Neuronal stem cell (in vitro differentiated cells): ENCODE measurements at places on chromosomes 12 and 14.

DNA sequence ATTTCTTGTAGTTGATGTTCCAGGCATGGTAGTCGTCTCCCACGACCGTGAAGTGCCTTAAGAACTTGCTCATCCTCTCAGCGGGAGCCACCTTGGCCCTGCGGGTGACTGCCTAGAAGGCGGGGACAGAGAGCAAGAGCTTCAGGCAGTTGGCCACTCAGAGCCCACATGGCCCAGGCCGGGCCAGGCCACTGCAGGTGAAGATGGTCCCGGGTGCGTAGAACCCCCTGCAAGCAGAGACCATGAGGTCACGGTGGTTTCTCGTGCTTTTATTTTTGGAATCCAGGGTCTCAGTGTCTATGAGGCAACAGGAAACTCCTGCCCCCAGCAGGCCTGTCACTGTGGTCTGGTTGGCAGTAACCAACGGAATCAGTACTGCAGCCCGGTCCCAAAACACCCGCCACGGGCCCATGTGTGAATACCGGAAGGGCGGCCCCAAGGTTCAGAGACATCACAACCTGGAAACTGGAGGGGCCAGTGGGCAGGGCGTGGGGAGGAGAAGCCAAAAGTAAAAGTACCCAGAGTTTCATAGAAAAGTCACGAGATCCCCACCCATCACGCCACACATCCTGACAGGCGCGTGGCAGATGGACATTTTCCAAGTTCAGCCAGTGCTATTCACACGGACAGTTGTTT, 27.5 kb downstream of the HVCN1 start:
- no peak for DNase-seq
- no peak overlapping the region for H3K27ac ChIP-seq
- H3K4me1 ChIP-seq = no peaks in the 10 kb centered on the region
- no peak overlapping the region for H3K4me3 ChIP-seq
- H3K27me3 ChIP-seq = no peaks in the 10 kb centered on the region

DNA sequence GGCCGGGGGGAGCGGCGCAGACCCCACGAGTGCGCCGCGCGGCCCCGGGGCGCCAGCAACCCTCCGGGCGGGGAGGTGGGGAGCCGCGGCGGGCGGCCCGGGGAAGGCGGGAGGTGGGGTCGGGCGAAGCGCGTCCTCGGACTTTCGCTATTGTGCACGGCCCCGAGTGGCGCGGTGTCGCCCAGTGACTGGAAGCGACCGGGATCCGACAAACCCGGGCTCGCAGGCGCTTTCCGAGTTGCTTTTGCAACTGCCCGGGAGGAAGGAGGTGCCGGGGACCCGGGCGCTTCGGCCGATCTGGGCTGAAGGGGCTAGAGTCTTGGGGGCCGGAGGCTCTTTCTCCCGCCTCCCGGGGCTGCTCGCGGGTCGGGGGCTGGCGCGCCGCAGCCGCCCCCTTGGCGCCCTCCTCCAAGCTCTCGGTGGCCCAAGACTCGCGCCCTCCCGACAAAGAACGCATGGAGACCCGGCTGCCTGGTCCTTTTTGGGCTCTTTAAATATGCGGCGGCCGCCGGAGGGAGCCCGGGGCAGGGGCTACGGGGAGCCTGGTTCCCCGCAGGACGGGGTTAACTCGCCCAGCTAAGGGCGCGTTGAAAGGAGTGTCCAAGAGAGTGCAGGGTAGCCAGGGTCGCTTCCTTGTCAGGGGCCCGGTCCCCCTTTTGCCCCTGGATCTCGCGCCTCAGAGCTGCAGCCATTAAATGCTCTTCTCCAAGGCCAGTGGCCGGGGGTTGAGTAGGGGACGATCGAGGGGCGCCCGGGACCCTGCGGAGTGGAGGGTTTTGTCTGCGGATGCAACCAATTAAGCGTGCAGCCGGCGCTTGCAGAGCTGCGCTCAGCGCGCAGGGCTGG, 1.4 kb downstream of the HMGA2 start:
- peak overlapping the region; percentile 58 for H3K4me3 ChIP-seq
- peak overlapping the region; percentile 99 for H3K27ac ChIP-seq
- peaks cover 18% of the 10 kb centered on the region for H3K4me1 ChIP-seq
- DNase-seq = peak; percentile 48

GRCh38 chr12:120678572-120678971, 8.4 kb upstream of the MLEC start:
- no peaks in the 10 kb centered on the region for H3K36me3 ChIP-seq
- H3K4me3 ChIP-seq = no peak overlapping the region
- peaks cover 2% of the 10 kb centered on the region for H3K4me1 ChIP-seq
- no peaks in the 10 kb centered on the region for H3K27me3 ChIP-seq
- no peak overlapping the region for H3K27ac ChIP-seq
- no peak for DNase-seq

GRCh38 chr12:57179331-57180086, 32.1 kb upstream of the LRP1-AS start:
- H3K4me3 ChIP-seq = no peak overlapping the region
- peaks cover 62% of the 10 kb centered on the region for H3K36me3 ChIP-seq
- no peak overlapping the region for H3K27ac ChIP-seq
- DNase-seq = no peak
- no peaks in the 10 kb centered on the region for H3K4me1 ChIP-seq

GRCh38 chr12:84757978-84758377, 154.6 kb downstream of the SLC6A15 start:
- no peak overlapping the region for H3K4me3 ChIP-seq
- no peak overlapping the region for H3K27ac ChIP-seq
- no peaks in the 10 kb centered on the region for H3K4me1 ChIP-seq
- no peak for DNase-seq
- no peaks in the 10 kb centered on the region for H3K27me3 ChIP-seq

DNA sequence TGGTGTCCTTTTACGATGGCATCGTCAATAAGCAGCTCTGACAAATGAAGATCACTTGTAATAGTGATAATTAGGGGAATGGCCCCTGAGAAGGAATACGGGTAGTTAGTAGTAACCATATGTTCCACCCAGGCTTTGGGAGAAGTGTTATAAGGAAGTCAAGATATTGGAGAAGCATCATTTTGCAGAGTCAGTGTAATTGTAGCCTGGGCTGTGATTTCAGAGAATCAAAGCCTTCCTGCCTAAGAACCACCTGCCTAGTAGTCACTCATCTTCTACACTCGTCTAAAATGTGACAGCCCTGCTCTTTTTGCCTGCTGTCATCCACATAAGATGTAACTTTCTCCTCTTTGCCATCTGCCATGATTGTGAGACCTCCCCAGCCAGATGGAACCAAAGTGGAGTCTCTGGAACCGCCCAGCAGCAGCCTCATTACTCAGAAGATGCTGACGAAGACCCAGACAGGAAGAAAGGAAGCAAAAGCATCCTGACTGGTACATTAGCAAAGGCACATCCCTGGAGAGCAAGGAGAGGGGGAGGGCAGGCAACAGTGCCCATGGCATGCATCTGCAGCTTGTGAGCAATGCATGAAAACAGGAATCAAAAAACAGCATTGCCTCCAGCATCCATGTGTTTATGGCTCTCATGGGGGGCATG, 12.6 kb upstream of the EDDM3A start:
- H3K27ac ChIP-seq = no peak overlapping the region
- H3K36me3 ChIP-seq = no peaks in the 10 kb centered on the region
- H3K4me3 ChIP-seq = no peak overlapping the region
- DNase-seq = no peak

DNA sequence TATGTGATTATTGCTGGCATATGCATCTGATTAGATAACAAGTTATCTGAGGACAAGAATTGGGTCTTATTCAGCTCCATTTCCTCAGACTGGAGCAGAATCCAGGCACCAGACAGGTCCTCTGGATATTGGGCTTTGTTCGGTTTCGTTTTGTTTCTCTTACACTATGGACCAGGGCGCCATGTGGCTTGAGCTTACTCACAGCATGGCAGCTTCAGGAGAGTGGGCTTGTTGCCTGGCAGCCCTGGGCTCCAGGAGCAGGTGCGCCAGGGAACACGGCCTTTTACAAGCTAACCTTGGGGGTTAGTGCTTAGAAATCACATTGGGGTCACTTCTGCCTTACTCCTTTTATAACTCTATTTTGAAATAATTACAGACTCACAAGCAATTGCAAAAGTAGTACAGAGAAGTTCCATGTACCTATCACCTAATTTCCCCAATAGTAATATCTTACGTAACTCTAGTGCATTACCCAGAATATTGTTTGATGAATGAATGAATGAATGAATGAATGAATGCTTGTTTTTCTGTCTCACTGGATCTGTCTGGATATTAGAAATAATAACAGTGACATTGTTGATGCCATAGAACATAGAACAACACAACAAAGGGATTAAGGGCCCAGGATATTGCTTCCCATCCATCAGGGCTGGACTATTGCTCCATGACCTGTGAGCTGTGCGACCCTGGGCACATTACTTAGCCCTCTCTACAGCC, 39.0 kb downstream of the CMKLR1 start:
- peaks cover 13% of the 10 kb centered on the region for H3K4me1 ChIP-seq
- H3K27ac ChIP-seq = no peak overlapping the region
- no peak overlapping the region for H3K4me3 ChIP-seq
- no peaks in the 10 kb centered on the region for H3K36me3 ChIP-seq

DNA sequence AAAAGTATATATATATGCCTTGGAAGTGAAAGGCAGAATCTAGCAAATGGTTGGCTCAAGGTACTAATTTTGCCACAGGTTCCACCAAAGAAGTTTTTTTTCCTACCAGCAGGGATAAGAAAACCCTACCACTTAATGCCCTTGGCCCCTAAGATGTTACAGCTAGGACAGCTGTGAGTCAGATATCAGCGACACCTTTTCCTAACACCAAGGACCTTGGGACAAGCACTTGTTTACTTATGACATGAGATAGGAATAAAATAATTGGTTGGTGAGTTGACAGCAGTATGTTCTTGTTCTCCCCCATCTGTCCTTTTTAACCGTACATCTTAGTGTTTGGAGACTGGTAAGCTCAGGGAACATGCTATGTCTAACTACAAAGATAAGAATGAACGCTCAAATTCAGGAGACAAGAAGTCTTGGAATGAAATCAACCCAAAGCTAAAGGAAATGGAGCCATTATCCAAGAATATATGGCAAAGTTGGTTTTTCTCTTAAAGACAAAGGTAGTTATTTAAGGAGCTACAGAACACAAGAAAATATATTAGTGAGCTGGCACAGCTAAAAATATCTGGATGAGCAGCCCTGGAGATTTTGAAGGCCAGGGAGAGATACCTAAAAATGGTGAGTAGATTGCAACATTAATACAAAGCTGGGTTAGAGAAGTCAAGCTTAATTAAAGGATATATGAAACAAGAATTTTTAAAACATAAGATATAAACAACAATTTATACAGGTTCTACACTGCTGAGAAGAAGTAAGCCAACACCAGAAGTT, 126.8 kb downstream of the TMTC1 start:
- no peak for DNase-seq
- H3K27me3 ChIP-seq = no peaks in the 10 kb centered on the region
- no peak overlapping the region for H3K4me3 ChIP-seq
- no peak overlapping the region for H3K27ac ChIP-seq

DNA sequence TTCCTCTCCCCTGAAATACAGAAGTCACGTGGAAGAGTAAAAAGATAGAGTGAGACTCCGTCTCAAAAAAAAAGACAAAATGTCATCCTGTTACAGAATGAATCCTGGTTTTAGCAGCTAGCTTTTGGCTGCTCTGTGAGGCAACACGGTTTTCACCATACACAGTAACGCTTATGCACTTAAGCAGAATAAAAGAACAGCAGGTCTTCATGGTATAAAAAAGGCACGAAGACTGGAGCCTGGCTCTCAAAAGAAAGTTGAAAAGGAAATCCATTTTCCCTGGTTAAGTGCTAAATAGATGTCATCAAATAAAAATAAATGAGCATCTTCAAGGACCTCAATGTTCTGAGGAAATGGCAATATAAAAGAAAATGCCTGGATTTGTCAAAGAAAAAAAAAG, 444.1 kb downstream of the IPO8 start:
- no peaks in the 10 kb centered on the region for H3K36me3 ChIP-seq
- H3K4me3 ChIP-seq = no peak overlapping the region
- no peaks in the 10 kb centered on the region for H3K27me3 ChIP-seq
- peaks cover 5% of the 10 kb centered on the region for H3K4me1 ChIP-seq
- no peak for DNase-seq

DNA sequence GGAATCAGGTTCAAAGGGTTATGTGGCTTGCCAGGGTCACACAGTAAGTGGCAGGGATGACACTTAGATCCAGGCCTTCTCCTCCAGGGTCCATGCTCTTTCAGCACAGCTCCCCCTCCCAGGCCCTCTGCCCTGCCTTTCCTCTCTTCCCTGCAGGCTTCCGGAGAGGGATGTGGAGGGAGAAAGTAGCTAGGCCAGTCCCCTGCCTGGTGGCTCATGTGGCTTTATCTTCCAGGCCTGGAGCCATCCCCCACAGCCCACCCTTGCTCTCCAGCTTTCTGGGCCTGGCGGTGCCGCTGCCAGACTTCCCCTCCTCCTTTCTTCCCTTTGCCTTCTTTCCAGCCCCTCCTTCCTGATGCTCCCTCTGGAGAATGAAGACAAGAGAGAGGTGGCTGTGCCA, 1.7 kb downstream of the PSMB11 start:
- H3K27ac ChIP-seq = no peak overlapping the region
- DNase-seq = no peak
- H3K36me3 ChIP-seq = peaks cover 6% of the 10 kb centered on the region
- H3K4me1 ChIP-seq = peaks cover 6% of the 10 kb centered on the region

DNA sequence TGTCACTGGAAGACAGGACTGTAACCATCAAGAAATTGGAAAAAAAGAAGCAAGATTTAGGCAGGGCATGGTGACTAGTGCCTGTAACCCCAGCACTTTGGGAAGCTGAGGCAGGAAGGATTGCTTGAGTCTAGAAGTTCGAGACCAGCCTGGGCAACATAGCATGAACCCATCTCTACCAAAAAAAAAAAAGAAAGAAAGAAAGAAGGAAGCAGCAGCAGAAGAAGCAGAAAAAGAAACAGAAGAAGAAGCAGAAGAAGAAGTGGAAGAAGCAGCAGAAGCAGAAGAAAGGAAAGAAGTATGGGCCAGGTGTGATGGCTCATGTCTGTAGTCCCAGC, 30.5 kb upstream of the LGALS3 start:
- DNase-seq = no peak
- no peaks in the 10 kb centered on the region for H3K27me3 ChIP-seq
- peaks cover 14% of the 10 kb centered on the region for H3K4me1 ChIP-seq
- H3K27ac ChIP-seq = no peak overlapping the region
- no peaks in the 10 kb centered on the region for H3K36me3 ChIP-seq
- no peak overlapping the region for H3K4me3 ChIP-seq

- H3K4me1 ChIP-seq = peaks cover 35% of the 10 kb centered on the region
- H3K27ac ChIP-seq = no peak overlapping the region
- H3K27me3 ChIP-seq = no peaks in the 10 kb centered on the region
- H3K4me3 ChIP-seq = peak overlapping the region; percentile 94
- H3K36me3 ChIP-seq = no peaks in the 10 kb centered on the region
- peak; percentile 51 for DNase-seq
Observed at GRCh38 chr14:77026930-77027537, 1.5 kb downstream of the IRF2BPL start.

DNA sequence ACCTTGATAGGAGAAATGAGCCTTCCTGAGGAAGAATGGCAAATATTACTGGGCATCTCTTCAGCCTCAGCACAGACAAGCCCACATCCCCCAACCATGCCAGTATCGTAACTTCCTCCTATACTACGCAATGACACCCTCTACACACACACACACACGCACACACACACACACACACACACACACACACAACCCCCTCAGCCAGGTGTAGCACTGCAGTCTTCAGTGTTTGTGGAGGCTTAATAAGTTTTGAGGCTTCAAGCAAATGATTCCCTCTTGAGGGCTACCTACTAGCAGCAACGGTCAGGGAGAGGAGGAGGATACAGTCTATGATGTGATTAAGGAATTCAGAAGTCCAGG, 1.6 kb downstream of the DGKA start:
- H3K27ac ChIP-seq = no peak overlapping the region
- H3K36me3 ChIP-seq = no peaks in the 10 kb centered on the region
- peaks cover 16% of the 10 kb centered on the region for H3K4me1 ChIP-seq

- no peak overlapping the region for H3K27ac ChIP-seq
- DNase-seq = no peak
- H3K4me3 ChIP-seq = no peak overlapping the region
- peaks cover 43% of the 10 kb centered on the region for H3K4me1 ChIP-seq
Observed at GRCh38 chr12:111409780-111410430, 4.2 kb downstream of the SH2B3 start.
